ENCODE measurements at places on chromosomes 1 and 21.
A peak's percentile ranks its signal among the peaks of the same experiment; 100 is the strongest.

DNA sequence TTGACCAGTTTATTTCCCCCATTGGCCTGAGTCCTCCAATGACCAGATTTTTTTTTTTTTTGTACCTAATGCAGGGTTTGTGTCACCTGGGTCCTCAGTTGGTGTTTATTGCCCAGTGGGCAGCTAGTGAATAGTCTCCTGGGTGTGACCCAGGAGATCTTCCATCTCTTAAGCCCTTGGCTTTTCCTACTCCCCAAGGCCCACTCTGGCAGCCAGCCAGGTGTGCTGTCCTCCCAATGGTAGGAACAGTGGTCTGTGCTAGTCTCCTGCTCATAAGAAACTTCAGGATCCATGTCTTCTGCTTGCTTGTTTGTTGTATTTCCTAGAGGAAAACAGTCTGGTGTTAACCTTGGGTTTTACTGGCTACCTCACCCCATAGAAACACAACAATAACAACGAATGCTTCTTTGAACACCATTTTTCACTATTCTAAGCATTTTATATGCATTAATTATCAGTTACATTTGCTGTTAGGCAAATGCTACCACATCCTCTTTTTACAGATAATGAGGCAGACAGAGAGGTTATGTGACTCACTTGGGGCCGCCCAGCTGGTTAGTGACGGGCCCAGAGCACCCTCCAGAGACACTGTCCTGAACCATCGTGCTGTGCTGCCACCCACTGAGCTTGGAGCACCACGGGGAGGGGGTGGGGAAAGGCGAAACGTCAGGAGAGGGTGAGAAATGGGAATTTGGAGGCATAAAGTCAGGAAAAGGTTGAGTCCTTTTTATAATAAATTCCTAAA lies 107.5 kb downstream of the HIVEP3 start:
- H3K27ac ChIP-seq: no peak overlapping the region
- peaks cover 26% of the 10 kb centered on the region for H3K4me1 ChIP-seq
- H3K27me3 ChIP-seq: no peaks in the 10 kb centered on the region

DNA sequence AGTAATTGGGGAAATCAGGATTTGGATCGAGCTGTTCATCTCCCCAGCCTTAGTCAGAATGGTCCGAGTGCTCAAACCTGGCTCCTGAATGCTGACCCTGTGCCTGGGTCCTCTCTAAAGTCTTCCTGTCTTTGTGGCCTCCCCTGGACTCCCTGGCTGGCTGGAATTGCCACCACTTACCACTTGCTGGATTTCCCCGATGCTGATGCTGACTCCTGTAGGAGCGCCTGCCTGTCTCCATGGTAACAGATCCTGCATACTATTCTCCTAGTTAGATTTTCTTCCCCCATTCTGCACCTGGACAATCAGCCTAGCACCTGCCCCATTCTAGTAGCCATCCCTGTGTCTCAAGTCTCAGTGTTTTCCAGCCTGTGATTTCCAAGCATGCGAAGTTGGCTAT lies 382.2 kb upstream of the ESRRG start:
- no peaks in the 10 kb centered on the region for H3K4me1 ChIP-seq
- H3K36me3 ChIP-seq: no peaks in the 10 kb centered on the region
- H3K4me3 ChIP-seq: no peak overlapping the region
- no peak for DNase-seq
- H3K27me3 ChIP-seq: no peaks in the 10 kb centered on the region

- no peak overlapping the region for H3K4me3 ChIP-seq
- DNase-seq: no peak
- no peak overlapping the region for H3K27ac ChIP-seq
- H3K4me1 ChIP-seq: peaks cover 12% of the 10 kb centered on the region
Observed at GRCh38 chr1:209628618-209629299, 23.5 kb downstream of the LAMB3 start.

- DNase-seq: no peak
- no peaks in the 10 kb centered on the region for H3K27me3 ChIP-seq
- H3K27ac ChIP-seq: peak overlapping the region; percentile 37
- H3K4me3 ChIP-seq: no peak overlapping the region
- no peaks in the 10 kb centered on the region for H3K36me3 ChIP-seq
Observed at GRCh38 chr1:98323388-98323787, 338.1 kb upstream of the SNX7 start.

DNA sequence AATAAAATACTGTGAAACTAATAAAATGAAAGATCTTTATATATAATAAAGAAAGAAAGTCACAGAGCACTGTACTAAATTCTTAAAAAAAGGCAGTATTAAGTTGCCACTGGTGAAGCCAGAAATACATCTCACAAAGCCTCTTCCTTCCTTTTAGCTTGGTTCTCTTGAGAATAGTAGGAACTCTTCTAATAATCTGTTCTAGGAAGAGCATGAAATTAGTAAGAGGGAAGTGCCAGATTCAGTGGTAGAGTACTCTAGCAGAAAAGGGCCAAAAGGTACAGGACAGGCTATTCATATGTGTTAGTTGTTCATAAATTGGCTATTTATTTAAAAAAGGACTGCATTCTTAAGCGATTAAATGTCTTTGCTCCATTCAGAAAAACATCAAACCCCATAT lies 33.7 kb downstream of the CTTNBP2NL start:
- no peak for DNase-seq
- H3K4me3 ChIP-seq: no peak overlapping the region
- no peak overlapping the region for H3K27ac ChIP-seq
- no peaks in the 10 kb centered on the region for H3K4me1 ChIP-seq

- H3K36me3 ChIP-seq: no peaks in the 10 kb centered on the region
- DNase-seq: no peak
- no peak overlapping the region for H3K27ac ChIP-seq
- no peaks in the 10 kb centered on the region for H3K4me1 ChIP-seq
- no peaks in the 10 kb centered on the region for H3K27me3 ChIP-seq
Observed at GRCh38 chr1:96362623-96363022, 359.0 kb upstream of the PTBP2 start.

- H3K36me3 ChIP-seq: no peaks in the 10 kb centered on the region
- peaks cover 17% of the 10 kb centered on the region for H3K4me1 ChIP-seq
- H3K27ac ChIP-seq: no peak overlapping the region
- peak overlapping the region; percentile 95 for H3K4me3 ChIP-seq
Observed at GRCh38 chr1:84480650-84481049, 1.6 kb downstream of the RPF1 start.

DNA sequence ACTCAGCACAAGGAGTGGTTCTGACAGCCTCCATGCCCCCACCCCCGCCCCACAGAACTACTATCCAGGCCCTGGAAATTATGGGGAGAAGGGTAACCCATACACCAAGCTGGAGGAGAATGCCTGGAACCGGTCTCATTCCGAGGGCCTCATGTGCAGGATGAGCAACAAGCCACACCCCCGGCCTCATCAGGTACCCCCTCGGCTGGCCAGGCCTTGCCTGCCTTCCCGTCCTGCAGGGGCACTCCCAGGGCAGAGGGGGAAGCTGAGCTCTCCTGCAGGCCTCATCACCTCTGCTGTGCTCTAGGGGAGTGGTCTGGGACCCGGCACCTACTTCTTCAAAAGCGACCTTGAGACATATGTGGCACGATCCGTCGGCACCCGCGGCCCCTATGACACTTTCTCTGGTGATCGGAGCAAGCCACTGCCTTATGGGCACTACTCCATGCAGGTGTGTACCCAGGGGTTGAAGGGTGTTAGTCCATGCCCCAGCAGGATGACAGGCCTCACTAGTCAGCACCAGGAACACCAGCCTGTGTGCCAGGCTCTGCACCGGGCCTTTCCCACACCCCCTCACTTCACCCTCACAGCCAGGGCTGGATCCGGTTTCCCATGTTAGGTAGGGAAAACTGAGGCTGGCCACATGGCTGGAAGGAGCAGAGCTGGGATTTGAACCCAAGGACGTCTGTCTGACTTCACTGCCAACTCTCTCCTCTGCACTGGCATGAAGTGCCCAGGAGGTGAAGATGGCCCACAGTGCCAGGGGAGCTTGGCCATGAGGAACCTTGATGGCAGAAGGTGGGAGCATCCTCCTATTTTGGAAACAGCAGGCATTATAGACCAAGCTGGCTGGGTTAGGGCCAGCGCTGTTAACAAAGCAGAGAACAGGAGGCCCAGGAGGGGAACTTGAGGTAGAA lies 10.9 kb upstream of the TTC22 start:
- H3K36me3 ChIP-seq: no peaks in the 10 kb centered on the region
- H3K4me3 ChIP-seq: no peak overlapping the region
- no peaks in the 10 kb centered on the region for H3K27me3 ChIP-seq
- no peak for DNase-seq
- H3K27ac ChIP-seq: no peak overlapping the region
- H3K4me1 ChIP-seq: no peaks in the 10 kb centered on the region

- no peaks in the 10 kb centered on the region for H3K27me3 ChIP-seq
- no peaks in the 10 kb centered on the region for H3K4me1 ChIP-seq
- no peak overlapping the region for H3K27ac ChIP-seq
- H3K36me3 ChIP-seq: no peaks in the 10 kb centered on the region
- no peak overlapping the region for H3K4me3 ChIP-seq
- no peak for DNase-seq
Observed at GRCh38 chr1:197692965-197693364, 82.3 kb downstream of the DENND1B start.

DNA sequence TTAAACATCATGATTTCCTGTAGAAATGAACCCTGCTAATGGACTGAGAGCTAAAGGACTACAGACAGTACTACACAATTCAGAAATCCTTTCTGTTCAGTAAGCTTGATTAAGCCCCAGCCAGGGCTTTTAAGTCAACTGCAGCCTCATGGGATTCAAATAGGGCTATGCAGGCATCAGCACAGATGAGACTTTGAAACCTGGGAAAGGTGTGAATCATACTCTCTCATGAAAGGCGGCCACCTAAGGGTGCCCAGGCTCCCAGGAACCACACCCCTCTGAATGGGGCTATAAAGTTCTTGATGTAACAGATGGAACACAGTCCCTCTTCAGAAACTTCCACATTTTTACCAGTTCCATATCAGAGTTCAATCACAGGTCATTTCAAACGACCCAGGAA lies 7.6 kb downstream of the SIPA1L2 start:
- no peak overlapping the region for H3K27ac ChIP-seq
- H3K27me3 ChIP-seq: no peaks in the 10 kb centered on the region
- no peak for DNase-seq
- no peak overlapping the region for H3K4me3 ChIP-seq
- no peaks in the 10 kb centered on the region for H3K36me3 ChIP-seq
- H3K4me1 ChIP-seq: peaks cover 10% of the 10 kb centered on the region

GRCh38 chr1:18875107-18875795 lies 15.8 kb upstream of the TAS1R2 start:
- peak; percentile 28 for DNase-seq
- H3K36me3 ChIP-seq: peaks cover 8% of the 10 kb centered on the region
- H3K27ac ChIP-seq: no peak overlapping the region
- no peak overlapping the region for H3K4me3 ChIP-seq
- no peaks in the 10 kb centered on the region for H3K4me1 ChIP-seq
- H3K27me3 ChIP-seq: no peaks in the 10 kb centered on the region

DNA sequence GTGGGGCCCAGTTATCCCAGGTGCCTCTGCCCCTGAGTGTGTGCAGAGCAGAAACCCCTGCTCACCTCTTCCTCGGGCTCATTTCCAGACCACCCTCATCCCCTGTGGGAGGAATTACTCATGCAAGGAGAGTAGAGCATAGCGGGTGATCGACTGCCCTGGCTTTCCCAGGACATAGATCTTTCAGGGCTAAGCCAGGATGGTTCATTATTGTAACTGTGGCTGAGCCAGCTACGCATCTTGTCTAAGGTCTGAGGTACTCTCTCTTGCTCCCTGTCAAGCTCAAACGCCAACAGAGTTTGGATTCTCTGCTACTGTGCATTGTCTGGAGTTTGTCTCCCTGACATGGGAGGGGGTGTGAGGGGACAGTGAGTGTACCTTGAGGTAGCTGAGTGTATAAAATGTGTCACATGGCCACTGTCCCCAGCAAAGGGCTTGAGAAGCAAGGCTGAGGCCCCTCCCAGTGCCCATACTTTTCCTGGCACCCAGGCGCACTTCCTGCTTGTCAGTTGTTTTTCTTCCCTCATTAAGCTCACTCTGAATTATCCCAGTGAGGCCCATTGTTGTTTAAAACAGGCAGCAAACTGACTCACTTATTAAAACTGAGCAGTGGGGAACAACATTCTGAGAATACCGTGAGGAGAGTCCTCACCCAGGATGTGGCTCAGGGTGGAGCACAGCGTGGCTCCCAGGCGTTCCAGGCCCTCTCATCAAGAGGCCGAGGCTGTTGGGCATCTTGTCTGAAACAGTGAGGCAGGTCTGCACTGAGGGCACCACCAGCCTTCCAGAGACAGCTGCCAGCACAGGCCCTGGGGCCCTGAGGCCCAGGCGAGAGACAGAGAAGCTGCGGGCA lies 92.9 kb downstream of the LAMC2 start:
- H3K4me3 ChIP-seq: no peak overlapping the region
- no peaks in the 10 kb centered on the region for H3K36me3 ChIP-seq
- no peaks in the 10 kb centered on the region for H3K27me3 ChIP-seq
